Stimulated activated CD8-positive, alpha-beta memory T cell treated with anti-CD3 and anti-CD28 coated beads, Interleukin-12 subunit alpha, Interleukin-12 subunit beta, amount 100 ng/mL, for 1 hour (primary cell): ENCODE measurements at places on chromosomes 2 and 18.

GRCh38 chr2:237358721-237359517 is 55.0 kb downstream of the COL6A3 start:
- no peak for DNase-seq

GRCh38 chr2:202091476-202091875 is 18.4 kb downstream of the KIAA2012 start:
- DNase-seq: no peak

DNA sequence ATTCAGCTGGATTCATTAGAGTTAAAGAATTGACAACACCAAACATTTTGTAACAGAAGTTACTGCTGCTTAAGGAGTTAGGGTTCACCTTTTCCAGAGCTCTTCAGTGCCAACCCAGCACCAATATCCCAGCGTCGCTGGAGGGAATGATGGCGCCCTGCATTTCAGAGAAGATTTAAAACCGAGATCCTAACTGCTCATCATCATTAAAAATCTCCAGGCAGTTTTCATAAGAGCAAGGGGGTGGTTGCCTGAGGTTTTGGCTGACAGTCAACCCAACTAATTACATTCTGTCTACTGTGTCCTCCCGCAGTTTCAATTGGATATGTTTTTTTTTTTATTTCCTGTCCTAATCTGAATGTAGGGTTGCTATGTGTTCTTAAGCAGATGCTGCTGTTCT is 509.6 kb upstream of the TCF4 start:
- no peak for DNase-seq

- no peak for DNase-seq
These were observed 226.9 kb downstream of the VAPA start for GRCh38 chr18:10140461-10141282.

- DNase-seq: no peak
These were observed 226.1 kb upstream of the TRIB2 start for GRCh38 chr2:12490641-12491040.

DNA sequence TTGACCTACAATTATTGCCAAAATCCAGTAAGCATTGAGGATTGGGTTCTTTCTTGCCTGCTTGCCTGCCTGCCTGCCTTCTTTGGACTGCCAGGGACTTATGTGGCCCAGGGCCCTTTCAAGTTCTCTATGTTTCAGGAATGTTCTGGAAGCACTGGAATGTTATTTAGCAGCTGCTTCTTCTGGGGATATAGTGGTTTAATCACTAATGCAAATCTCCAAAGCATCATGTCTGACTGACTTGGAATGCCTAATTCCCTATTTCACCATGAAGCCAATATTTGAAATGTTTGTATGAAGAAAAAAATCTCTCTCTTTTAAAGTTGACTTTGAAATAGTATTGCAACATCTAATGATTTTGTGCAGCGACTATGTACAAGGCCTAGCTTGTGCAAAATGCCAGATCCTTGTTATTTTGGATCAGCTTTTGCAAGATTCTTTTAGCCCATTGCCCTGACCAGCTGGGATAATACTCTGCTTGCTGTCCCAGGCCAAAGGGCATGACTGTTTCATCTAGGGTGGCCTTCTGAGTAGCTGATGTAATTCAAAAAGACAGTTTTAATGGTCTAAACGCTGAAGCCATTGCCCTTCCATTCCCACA is 204.6 kb downstream of the RND3 start:
- DNase-seq: no peak

- DNase-seq: no peak
These were observed 105.4 kb downstream of the ACKR3 start for GRCh38 chr2:236675051-236675450.

- DNase-seq: no peak
These were observed 30.4 kb downstream of the SCN7A start for GRCh38 chr2:166463640-166464039.

DNA sequence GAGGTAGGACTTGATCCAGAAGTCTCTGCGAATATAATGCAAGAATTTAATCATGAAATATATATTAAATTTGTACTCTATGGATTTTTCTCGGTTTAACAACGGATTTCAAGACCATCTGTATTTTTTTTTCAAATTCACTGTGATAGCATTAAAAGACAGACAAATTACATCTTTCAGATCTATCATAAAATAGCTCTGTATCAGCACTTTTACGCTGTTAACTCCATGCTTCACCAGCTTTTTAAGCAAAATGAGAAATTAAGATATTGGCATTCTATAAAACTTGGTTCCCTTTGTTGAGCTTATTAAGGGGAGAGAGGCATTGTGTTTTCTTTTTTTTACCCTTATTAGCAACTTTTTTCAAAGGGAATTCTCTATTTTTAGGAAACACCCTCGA is 1377.6 kb upstream of the NXPH2 start:
- DNase-seq: no peak

GRCh38 chr2:64145714-64146113 is 1.5 kb upstream of the PELI1 start:
- no peak for DNase-seq

DNA sequence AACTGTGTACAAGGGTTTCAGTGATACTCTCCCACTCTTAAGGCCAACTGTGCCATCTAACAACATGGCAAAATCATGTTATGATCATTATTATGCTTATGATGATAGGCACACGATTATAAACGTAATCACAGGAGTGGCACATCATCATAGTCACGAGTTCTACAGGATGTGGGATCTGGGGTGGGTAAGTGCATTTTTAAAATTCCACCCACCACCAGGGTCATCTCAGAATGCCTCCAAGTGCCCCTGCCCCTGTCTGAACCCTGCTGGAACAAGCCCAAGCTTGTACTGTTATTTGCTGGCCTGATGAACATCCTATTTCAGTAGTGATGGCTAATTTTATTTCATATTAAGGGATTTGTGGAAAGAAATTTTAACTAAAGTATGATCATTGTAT is 117.8 kb downstream of the PTPRM start:
- no peak for DNase-seq

DNA sequence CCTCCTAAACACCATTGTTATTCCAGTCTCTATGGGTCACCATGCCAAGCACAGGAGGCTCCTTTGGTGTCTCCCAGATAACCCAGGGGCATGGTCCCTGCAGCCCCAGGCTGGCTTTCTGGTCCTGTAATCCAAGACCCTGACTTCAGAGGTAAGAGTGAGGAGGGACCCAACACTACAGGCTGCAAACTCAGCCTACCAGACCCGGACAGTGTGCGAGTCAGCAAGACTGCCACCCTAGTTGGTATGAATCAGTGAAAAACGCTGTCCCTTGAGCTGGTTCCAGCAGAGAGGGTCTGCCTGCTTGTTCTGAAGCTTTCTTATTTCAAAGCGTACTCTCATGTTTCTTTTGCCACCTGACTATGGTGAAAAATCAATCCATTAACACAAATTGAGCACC is 47.6 kb upstream of the ZFP36L2 start:
- DNase-seq: no peak

DNA sequence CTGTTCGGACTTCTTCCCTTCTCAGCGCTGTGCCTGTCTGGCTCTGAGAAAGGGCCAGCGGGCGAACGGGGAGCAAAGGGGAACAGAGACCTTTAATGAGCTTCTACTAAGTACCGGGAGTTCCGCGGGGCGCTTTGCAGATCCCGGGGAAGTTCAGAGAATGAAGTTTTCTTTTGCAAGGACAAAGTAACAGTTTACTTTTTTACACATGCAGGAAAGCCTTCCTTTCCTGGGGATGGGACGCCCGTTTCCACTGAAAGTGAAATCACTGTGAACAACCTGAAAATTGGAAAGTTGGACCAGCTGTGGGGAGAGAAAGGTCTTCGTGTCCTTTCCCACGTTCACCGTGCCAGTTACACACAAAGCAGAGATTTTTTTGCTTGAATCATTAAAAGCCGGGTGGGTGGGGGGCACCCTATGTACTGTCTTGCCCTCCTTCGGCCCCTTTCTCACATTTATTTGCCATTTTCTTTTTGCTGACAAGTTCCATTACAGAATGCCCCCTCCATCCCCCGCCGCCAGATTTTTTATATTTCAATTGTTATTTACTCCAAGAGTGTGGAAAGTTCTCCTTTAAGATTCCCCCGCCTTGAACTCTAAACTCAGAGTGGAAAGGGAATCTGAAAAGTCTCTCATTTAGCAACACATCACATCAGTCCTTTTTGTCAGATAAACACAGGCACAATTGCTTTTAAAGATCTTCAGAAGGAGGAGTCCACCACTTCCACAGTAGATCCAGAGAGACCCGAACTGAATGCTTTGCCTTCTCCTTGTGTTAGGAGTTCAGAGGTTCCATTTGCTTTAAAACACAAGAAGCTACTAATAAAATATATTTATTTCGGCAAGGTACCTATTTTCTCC is 1.1 kb upstream of the FN1 start:
- DNase-seq: no peak
